Body of pancreas (tissue), 4 donors: ENCODE measurements at places on chromosomes 5 and 9. TPM values are rescaled to one million over a fixed set of nuclear protein-coding genes. Genes with fewer than 3 reads are reported as not detected.
A peak's percentile ranks its signal among the peaks of the same experiment; 100 is the strongest.

DNA sequence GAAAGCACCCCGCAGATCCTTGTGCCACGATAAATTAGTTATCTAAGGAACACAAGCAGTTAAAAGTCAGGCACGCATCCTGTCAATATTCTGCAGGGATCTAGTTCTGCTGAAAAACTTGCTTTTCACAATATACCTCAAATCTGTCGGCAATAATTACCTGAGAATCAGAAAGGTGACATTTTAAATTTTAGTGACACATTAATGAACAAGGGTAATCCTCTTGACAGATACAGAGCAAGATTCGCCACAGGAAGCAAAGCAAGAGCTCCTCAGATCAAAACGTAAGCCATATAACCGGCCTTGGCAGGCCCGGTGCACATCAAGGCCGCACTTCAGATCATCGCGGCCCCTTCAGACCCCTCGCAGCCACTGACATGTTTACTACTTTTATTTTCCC lies 185.7 kb downstream of the ATPSCKMT start:
- no peak overlapping the region for H3K27ac ChIP-seq
- H3K36me3 ChIP-seq = no peaks in the 10 kb centered on the region

- H3K36me3 ChIP-seq = no peaks in the 10 kb centered on the region
- H3K27ac ChIP-seq = no peak overlapping the region
- no peaks in the 10 kb centered on the region for H3K27me3 ChIP-seq
- no peak for DNase-seq
Observed at GRCh38 chr5:65307088-65307487, 174.6 kb downstream of the ADAMTS6 start.

DNA sequence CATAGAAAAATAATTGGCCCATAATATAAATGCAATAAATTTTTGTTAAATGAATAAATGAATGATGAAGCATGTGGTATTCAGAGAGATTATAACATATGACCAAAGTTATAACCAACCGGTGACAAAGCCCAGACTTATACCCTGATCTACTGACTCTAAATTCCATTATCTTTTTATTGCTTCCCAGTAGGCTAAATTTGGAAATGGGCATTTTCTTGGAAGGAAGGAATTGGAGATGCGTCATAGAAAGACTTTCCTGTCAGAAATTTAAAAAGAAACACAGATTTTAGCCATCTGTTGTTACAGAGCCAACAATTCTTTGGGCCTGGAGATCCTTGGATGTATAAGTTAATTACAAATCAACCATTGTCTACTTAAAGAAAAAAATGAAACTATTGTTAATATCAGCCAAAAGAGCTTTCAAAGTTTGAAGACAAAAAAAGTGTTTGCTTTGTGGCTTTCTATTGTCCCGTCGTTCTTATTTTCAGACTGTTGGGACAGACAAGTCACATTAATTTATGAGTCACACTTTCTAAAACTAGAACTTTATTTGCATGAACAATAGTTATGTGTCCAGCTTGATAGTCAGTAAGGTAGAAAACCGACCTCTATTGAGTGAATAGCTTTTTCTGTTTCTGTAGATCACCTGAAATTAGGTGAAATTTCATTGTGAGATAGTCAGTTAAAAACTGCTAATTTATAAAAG lies 428.7 kb downstream of the GABRG2 start:
- no peaks in the 10 kb centered on the region for H3K36me3 ChIP-seq
- DNase-seq = no peak
- no peaks in the 10 kb centered on the region for H3K27me3 ChIP-seq
- no peak overlapping the region for H3K4me3 ChIP-seq

GRCh38 chr5:37554938-37555337 lies 175.8 kb downstream of the WDR70 start:
- no peak overlapping the region for H3K4me3 ChIP-seq
- DNase-seq = no peak
- no peak overlapping the region for H3K27ac ChIP-seq
- no peaks in the 10 kb centered on the region for H3K4me1 ChIP-seq

DNA sequence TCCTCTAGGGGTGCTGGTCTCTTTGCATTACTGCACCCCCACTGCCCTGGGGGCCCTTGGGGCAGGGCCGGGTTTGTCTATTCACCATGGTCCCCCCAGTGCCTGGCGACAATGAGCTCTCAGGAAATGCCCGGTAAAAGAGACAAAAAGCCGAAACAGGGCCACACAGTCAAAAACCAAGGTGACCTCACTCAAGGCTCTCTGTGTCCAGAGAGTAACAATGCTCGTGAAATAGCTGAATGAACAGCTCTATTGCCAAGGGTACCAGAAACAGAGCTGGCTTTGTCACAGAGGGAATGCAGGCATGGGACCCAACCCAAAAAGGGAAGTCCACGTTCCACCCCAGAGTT lies 16.0 kb downstream of the SH3PXD2B start:
- peak overlapping the region; percentile 61 for H3K27ac ChIP-seq
- H3K36me3 ChIP-seq = no peaks in the 10 kb centered on the region
- no peak for DNase-seq
- no peaks in the 10 kb centered on the region for H3K27me3 ChIP-seq

GNA14 gene
- 1.6 TPM for total RNA-seq

DNA sequence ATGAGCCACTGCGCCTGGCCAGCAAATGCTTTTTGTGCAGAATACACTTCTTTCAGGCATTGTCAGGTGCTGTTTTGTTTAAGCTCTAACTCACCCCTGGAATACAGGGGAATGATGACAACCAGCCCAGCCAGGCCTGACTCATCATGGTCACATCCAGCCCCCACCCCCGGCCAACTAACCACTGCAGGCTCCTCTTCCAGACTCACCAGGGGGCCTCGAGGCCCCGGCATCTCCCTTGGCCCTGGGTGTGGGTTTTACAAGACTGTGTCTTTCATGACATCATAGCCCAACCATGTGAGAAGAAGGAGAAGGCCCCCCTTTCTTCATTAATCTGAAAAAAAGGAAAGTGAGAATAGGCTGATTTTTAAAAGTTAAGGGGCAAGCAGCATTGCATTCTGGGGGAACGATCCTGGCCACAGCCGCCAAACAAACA lies 35.5 kb downstream of the OLFML2A start:
- no peaks in the 10 kb centered on the region for H3K36me3 ChIP-seq
- H3K27ac ChIP-seq = no peak overlapping the region
- no peaks in the 10 kb centered on the region for H3K27me3 ChIP-seq
- peaks cover 6% of the 10 kb centered on the region for H3K4me1 ChIP-seq

OLFM1 gene
- 7.8 TPM for total RNA-seq

MPDZ gene
- total RNA-seq = 17.1 TPM

DNA sequence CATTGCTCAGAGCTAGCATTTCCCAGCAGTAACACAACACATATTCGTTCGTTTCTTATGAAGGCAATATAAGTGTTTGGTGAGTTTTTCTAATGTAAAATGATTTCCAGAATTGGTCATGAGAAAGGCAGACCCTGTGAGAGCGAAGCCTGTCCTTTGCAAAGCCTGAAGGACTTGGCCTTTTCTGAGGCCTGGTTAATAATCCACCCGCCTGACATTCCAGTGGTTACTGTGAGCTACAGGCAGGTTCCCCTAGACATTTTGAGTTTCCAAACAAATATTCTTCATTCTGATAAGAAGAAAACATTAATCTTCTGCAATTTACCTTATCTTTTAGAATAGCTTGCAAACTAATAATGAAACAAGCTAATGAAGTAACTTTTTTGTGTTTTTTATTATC lies 38.0 kb downstream of the ADAMTS16 start:
- H3K4me3 ChIP-seq = no peak overlapping the region
- DNase-seq = peak; percentile 49
- H3K27ac ChIP-seq = peak overlapping the region; percentile 47

- no peaks in the 10 kb centered on the region for H3K4me1 ChIP-seq
- no peak for DNase-seq
Observed at GRCh38 chr9:8832386-8832785, 1032.8 kb upstream of the DMAC1 start.
